Right ventricle myocardium superior (tissue), 1 donor: ENCODE measurements at places on chromosomes 2 and 18. TPM values are rescaled to one million over a fixed set of nuclear protein-coding genes. Genes with fewer than 3 reads are reported as not detected.

Gene ADAM23
- total RNA-seq = 58.9 TPM

Gene SCN2A
- 0.05 TPM for total RNA-seq

Gene TRAPPC8
- total RNA-seq = 34.1 TPM

Gene GPR17
- not detected for total RNA-seq

Gene POTEC
- total RNA-seq = not detected

Gene MRO
- 5.3 TPM for total RNA-seq

Gene NYAP2
- not detected for total RNA-seq

Gene CDH20
- total RNA-seq = 0.05 TPM

Gene ARHGEF4
- total RNA-seq = 5.1 TPM

Gene CCDC121
- total RNA-seq = 6.1 TPM

Gene TANC1
- total RNA-seq = 56.2 TPM

Gene NUP35
- total RNA-seq = 9.6 TPM

Gene DCDC2C
- not detected for total RNA-seq

Gene CCDC178
- 0.35 TPM for total RNA-seq

Gene HAAO
- total RNA-seq = 2.3 TPM

Gene CERS6
- total RNA-seq = 66.7 TPM

Gene EFHD1
- total RNA-seq = 24.3 TPM

Gene NXPH2
- total RNA-seq = not detected

Gene POLR1A
- total RNA-seq = 13.4 TPM

Gene MROH2A
- not detected for total RNA-seq

Gene HOXD1
- not detected for total RNA-seq

Gene PLCD4
- 0.62 TPM for total RNA-seq

Gene NEB
- total RNA-seq = 1.5 TPM

Gene IL18R1
- total RNA-seq = 0.67 TPM

Gene KRTCAP3
- total RNA-seq = 0.24 TPM

Gene PSMA8
- total RNA-seq = 0.48 TPM

Gene GDF7
- total RNA-seq = 0.38 TPM

Gene CAPN14
- total RNA-seq = 0.32 TPM

Gene C2orf49
- 18.7 TPM for total RNA-seq

Gene DNAH6
- 0.08 TPM for total RNA-seq

Gene PXDN
- 15.6 TPM for total RNA-seq

Gene VWA3B
- 0.32 TPM for total RNA-seq

Gene MAPK4
- total RNA-seq = 26.9 TPM

Gene SLC40A1
- 48.2 TPM for total RNA-seq

Gene C2orf66
- total RNA-seq = not detected

Gene PDCD1
- 2.0 TPM for total RNA-seq

Gene ANKRD23
- total RNA-seq = 10.6 TPM

Gene VWC2L
- not detected for total RNA-seq

Gene CHST9
- total RNA-seq = 8.7 TPM

Gene COL4A3
- total RNA-seq = 5.8 TPM

Gene ANO7
- 0.35 TPM for total RNA-seq

Gene KCNG2
- not detected for total RNA-seq

Gene LRATD1
- total RNA-seq = 3.0 TPM

Gene SMYD1
- 468 TPM for total RNA-seq

Gene CROCC2
- total RNA-seq = not detected

Gene CELF4
- total RNA-seq = 0.19 TPM

Gene TMX3
- 23.0 TPM for total RNA-seq

Gene HRH4
- not detected for total RNA-seq
